ENCODE measurements at places on chromosomes 2 and 18.

DNA sequence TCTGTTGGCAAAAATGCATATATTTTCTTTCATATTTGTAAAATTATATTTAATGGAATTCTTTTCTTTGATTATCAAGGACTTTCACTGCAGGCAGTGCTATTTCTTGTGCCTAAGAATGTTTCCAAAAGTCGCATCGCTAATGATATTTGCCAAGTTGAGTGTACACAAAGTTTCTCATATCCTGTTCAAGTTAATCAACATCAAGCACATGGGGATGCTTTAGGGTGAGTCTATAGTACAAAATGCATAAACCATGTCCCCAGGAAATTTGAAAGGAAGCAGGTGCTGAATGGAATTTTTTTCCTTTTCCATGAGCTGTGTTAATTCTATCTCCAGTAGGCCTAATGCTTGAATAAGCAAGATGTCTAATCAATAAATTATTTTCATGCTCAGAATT is 129.7 kb downstream of the GALNT1 start:
- no peak overlapping the region for H3K4me3 ChIP-seq
- peaks cover 22% of the 10 kb centered on the region for H3K36me3 ChIP-seq
- no peaks in the 10 kb centered on the region for H3K27me3 ChIP-seq
- peaks cover 8% of the 10 kb centered on the region for H3K4me1 ChIP-seq
- no peak overlapping the region for H3K27ac ChIP-seq
- no peak for DNase-seq

DNA sequence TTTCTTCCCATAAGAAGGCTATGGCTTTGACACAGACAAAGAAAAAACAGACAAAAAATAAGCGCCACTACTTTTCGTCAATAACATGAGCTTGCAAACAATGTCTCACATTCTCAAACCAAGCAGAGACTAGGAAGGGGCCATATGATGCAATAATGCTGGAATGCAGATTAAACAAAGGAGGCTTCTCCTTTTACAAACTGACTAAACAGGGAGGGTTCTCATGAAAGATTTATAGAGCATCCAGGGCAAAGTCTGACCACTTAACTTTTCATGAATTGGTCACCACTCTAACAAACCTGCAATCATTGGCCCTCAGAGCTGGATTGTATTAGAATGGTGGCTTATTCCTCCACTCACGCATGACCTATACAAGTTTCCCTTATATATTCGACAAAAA is 663.3 kb upstream of the CHAC2 start:
- H3K27ac ChIP-seq = peak overlapping the region; percentile 94
- peaks cover 15% of the 10 kb centered on the region for H3K4me1 ChIP-seq
- H3K4me3 ChIP-seq = no peak overlapping the region
- no peaks in the 10 kb centered on the region for H3K36me3 ChIP-seq

GRCh38 chr2:188196343-188197008 is 95.2 kb upstream of the GULP1 start:
- H3K4me3 ChIP-seq = no peak overlapping the region
- DNase-seq = no peak
- H3K4me1 ChIP-seq = no peaks in the 10 kb centered on the region
- no peaks in the 10 kb centered on the region for H3K27me3 ChIP-seq

DNA sequence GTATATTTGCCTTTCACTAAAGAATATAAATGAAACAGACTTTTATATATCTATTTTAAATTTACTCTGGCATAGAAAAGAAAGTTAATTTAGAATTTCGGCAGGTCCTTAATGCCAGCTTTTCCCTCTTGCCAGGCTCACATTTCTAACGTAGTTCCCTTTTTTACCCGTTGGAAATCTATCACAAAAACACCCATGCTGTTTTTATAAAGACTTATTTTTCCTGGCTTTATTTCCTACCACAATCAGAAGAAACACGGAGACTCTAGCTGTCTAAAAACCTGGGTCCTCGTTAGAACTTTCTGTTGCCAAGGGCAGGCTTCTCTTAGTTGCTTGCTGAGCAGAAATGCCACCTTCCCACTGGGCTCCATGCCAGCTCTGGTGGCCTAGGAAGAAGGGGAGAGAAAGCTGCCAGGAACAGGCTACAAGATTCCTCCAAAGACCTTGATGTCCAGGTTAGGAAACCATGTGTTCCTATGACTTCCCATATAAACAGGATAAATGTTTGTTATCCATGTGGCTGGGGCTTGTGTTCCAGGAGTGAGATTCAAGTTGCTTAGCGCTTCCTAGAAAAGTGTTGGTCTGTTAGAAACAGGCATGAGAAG is 17.8 kb upstream of the TMEM18 start:
- DNase-seq = no peak
- H3K27ac ChIP-seq = no peak overlapping the region
- peaks cover 13% of the 10 kb centered on the region for H3K4me1 ChIP-seq
- H3K27me3 ChIP-seq = no peaks in the 10 kb centered on the region

DNA sequence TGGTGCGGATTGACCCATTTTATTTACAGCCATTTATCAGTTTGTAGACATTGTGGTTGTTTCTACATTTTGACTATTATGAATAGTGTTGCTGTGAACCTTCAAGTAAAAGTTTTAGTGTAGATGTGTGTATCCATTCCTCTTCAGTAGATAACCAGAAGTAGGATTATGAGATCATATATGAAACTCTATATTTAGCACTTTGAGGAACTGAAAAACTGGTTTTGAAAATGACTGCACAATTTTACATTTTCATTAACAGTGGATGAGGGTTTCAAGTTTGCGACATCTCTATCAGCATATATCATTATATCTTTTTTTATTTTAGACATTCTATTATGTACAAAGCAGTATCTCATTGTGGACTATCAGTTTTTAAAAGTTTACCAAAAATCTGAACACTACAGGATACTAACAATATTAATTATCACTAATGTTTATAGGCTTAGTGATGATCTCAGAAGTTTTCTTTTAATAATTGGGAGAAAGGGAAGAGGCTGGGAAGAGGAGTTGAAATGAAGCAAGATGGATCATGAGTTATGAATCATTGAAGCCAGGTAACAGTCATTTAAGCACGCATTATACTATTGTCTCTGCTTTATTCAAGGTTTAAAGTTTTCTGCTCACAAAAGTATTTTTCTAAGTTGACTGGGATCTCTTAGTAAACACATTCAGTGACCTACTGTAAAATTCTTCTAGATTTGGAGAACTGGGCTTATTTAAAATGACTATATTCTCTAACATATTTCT is 329.0 kb upstream of the LRATD1 start:
- H3K27me3 ChIP-seq = no peaks in the 10 kb centered on the region
- no peak overlapping the region for H3K27ac ChIP-seq
- no peaks in the 10 kb centered on the region for H3K36me3 ChIP-seq
- no peak for DNase-seq
- no peak overlapping the region for H3K4me3 ChIP-seq

DNA sequence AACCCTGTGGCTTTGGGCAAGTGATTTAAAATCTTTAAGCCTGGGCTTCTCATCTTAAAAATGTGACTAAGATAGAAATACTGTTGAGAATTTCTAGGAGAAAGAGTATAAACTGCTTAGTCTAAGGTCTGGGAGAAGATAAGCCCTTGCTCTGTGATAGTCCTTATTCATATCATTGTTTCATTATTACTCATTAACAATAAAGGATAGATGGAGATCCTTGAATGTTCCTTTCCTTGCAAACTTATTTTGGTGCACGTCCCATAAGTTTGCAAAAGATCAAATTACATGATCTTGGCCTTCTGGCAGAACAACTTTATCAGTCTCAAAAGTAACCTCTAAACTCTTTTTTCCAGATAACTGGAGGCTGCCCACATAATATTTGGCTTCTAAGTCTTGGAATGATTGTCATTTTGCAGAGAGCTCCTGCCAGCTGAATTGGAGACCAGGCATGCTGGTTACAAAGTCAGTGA is 138.3 kb downstream of the FAM124B start:
- H3K27me3 ChIP-seq = peaks cover 3% of the 10 kb centered on the region
- H3K4me1 ChIP-seq = peaks cover 9% of the 10 kb centered on the region
- no peaks in the 10 kb centered on the region for H3K36me3 ChIP-seq

GRCh38 chr2:75751360-75751759 is 40.6 kb upstream of the GCFC2 start:
- no peaks in the 10 kb centered on the region for H3K36me3 ChIP-seq
- H3K27ac ChIP-seq = no peak overlapping the region
- no peaks in the 10 kb centered on the region for H3K4me1 ChIP-seq
- H3K4me3 ChIP-seq = no peak overlapping the region
- no peaks in the 10 kb centered on the region for H3K27me3 ChIP-seq

GRCh38 chr2:861655-862354 is 88.8 kb upstream of the SNTG2 start:
- peaks cover 12% of the 10 kb centered on the region for H3K4me1 ChIP-seq
- DNase-seq = no peak
- H3K36me3 ChIP-seq = no peaks in the 10 kb centered on the region
- H3K27ac ChIP-seq = peak overlapping the region; percentile 13
- H3K27me3 ChIP-seq = peaks cover 40% of the 10 kb centered on the region

DNA sequence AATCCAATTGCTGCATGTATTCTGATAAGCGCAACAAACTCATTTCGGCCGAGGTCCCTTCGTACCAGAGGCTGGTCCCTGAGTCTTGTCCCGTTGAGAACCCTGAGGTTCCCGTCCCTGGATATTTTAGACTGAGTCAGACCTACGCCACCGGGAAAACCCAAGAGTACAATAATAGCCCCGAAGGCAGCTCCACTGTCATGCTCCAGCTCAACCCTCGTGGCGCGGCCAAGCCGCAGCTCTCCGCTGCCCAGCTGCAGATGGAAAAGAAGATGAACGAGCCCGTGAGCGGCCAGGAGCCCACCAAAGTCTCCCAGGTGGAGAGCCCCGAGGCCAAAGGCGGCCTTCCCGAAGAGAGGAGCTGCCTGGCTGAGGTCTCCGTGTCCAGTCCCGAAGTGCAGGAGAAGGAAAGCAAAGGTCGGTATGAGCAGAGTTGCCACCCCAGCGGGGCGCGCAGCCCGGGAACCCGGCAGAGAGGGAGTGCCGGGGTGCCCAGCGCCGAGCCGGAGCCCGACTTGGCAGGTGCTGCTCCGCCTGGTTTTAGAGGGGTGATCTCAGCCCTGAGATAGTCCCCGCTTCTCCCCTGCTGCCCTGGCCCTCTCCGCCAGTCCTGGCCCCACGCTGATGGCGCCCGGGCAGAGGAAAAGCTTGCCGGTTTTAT is 714 bp downstream of the HOXD10 start:
- peaks cover 95% of the 10 kb centered on the region for H3K27me3 ChIP-seq
- no peaks in the 10 kb centered on the region for H3K36me3 ChIP-seq
- DNase-seq = no peak
- H3K27ac ChIP-seq = no peak overlapping the region
